GM04503 (cell line): ENCODE measurements at places on chromosomes 1 and 21.

- DNase-seq: no peak
These were observed 921 bp downstream of the SMPDL3B start for GRCh38 chr1:27935721-27936120.

DNA sequence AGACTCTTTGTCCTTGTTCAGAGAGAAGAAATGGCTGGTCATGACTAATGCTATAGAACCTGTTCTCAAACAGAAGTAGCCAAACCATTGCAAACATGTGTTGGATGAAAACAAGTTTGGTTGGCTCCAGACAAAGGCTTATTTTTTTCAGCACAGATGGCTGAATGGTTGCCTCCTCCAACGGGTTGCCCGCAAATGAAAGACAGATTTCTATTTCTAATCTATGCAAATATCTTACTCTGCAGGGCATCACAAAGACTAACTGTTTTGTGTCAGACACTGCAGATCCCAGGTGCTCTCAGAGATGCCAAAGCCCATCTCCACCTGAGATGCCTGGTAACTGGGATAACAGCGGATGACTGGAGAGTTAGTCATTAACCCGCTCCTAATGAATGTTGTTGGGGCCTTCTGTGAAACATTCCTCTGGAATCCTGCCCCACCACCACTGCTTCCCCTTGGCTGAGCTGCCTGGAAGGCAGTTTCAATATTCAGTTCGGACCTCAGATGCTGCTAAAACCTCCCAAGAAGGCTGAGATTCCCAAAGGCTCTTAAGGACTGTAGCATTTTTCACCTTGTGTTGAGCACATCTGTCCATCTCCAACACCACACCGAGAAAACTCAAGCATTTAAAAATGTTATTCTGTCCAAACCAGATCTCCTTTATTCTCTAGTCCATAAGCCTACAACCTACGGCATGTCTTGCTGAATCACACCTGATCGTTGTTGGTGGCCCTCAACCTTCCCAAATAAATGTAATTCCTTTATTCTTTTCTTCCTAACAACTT is 104.4 kb downstream of the PTPN14 start:
- peak; percentile 84 for DNase-seq

DNA sequence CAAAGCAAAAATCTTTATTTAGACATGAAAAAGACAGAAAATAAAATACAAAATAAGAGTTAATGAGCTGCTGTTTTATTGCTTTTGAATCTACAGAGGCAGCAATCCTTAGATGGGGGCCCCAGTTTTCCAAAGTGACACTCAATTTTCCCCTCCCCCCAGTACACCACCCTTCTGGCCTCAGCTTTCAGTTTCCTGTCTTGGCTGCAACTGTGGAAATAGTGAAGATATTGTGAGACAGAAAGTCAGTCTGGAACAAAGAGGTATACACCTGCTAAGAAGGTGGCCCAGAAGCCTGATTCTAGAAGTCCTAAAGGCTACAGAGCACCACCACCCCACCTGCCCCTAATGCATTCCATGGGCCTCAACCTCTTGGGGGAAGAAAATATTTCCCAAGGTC is 1.1 kb upstream of the MTMR11 start:
- DNase-seq: no peak

DNA sequence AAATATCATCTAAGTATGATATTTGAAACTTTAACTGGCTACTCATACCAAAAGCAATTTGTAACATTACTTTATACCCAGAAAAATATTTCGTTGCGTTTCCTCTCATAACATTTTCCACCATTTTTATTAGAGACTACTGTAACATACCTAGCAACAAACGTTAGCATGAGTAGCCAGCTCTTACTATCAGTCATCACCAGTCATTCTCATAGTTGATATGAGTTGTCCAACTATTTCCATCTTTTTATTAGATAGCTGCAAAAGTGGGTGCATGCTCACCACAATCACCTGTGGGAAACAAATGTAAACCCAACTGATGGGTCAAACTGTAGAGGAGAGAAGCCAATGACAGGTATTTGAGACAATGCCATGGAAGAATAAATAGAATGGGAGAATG is 114.6 kb downstream of the AKT3 start:
- no peak for DNase-seq

- DNase-seq: peak; percentile 48
These were observed 14.5 kb downstream of the AIDA start for GRCh38 chr1:222697826-222698225.

DNA sequence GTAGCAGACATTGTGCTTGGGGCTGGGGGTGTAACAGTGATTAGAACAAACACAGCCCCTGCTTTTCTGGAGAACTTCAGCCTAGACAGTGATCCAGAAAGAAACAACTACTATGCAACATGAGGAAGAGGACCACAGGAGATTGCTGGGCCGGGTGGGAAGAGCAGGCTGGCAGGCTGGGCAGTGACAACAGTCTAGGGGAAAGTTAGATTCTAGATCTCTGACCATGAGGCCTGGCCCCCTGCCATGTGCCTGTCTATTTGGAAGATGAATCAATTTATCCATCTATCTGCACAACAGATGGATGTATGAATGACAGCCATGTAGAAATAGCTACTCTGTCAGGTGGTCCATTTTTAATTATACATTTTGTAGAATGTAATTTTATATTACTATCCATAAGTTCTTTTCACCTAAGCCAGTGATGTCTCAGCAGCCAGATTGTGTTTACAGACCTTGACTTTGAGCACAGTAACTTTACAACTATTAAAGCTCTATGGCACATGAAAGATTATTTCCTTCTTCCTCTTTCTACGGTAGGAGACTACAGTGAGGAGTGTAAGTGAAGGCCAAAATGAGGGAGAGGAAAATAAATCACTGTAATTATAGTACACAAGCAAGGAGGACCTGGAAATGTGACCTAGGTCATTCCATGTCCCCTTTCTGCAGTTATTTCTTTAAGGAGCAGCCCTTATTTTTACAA is 15.5 kb downstream of the CLIC6 start:
- DNase-seq: no peak

DNA sequence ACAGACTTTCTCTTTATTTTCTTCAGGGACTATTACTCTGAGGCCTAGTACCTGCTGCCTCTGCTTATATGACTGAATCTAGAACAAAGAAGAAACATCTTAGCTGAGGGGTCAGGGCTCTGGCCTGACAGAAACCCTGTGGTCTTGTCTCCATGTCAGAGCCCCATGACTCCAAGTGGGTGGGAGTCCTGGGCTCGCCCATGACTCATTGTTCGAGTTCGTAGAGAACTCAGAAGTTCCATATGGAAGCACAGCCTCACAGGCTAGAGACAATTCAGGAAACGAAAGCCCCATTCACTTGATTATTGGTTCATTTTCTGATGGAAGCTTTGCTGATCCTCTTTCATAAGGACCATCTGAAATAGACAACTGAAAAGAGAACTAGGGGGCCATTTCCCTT is 73.2 kb downstream of the CD58 start:
- DNase-seq: no peak

- no peak for DNase-seq
These were observed 19.7 kb downstream of the COG2 start for GRCh38 chr1:230661976-230662375.
